Thyroid gland (tissue), 4 donors: ENCODE measurements at places on chromosomes 1 and 21. TPM values are rescaled to one million over a fixed set of nuclear protein-coding genes. Genes with fewer than 3 reads are reported as not detected.

DNA sequence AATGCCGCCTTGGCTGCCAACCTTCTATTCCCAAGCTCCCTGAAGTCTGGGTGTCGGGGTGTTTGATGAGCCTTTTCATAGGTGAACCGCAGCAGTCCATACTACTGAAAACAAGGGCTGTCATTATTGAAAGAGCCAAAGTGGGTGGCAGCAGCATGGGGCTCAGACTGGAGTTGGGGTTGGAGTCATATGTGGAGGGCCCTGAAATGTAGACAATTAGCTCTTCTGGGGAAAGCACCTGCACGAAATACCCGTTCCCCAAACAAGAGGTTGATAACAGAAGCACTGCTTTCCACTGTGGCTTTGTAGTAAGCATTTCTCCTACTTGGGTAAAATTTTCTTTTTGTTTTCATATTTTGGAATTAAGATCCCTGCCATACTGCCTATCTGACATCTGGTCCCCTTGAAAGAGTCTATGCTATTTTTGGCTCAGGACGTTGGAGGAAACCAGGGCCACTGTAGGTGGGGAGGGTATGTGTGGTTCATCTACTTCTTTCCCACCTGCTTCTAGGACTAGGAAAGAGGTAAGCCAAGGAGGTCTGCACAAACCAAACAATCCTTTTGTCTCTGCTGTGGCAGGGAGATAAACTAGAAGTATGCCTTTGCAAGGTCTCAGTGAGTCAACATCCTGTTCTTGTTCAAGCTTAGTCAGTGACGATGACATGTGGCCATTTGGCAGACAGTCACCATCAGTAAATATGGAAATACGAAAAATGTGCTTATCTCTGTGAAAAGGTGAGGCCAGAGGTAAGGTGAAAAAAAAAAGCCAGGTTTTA, 197.0 kb upstream of the UBE2U start:
- H3K4me1 ChIP-seq, result peaks cover 7% of the 10 kb centered on the region
- H3K4me3 ChIP-seq, result no peak overlapping the region
- no peaks in the 10 kb centered on the region for H3K36me3 ChIP-seq
- no peak for DNase-seq
- no peak overlapping the region for H3K27ac ChIP-seq

GRCh38 chr1:84887261-84887934, 5.6 kb downstream of the LPAR3 start:
- no peak overlapping the region for H3K27ac ChIP-seq
- no peaks in the 10 kb centered on the region for H3K36me3 ChIP-seq
- no peaks in the 10 kb centered on the region for H3K27me3 ChIP-seq

FMOD gene
- 113 TPM for total RNA-seq

GRCh38 chr1:58391056-58391455, 155.5 kb downstream of the OMA1 start:
- DNase-seq, result no peak
- H3K27me3 ChIP-seq, result no peaks in the 10 kb centered on the region
- H3K36me3 ChIP-seq, result no peaks in the 10 kb centered on the region
- no peak overlapping the region for H3K4me3 ChIP-seq
- H3K27ac ChIP-seq, result no peak overlapping the region

GRCh38 chr21:39946199-39946598, 79.0 kb downstream of the PCP4 start:
- no peak for DNase-seq
- H3K27ac ChIP-seq, result no peak overlapping the region
- H3K4me1 ChIP-seq, result no peaks in the 10 kb centered on the region
- H3K27me3 ChIP-seq, result no peaks in the 10 kb centered on the region

KLF17 gene
- not detected for total RNA-seq

TFF3 gene
- 246 TPM for total RNA-seq

GRCh38 chr1:31944205-31945089, 6.3 kb upstream of the PTP4A2 start:
- peak; percentile 91 for DNase-seq
- no peak overlapping the region for H3K4me3 ChIP-seq
- H3K4me1 ChIP-seq, result peaks cover 35% of the 10 kb centered on the region
- H3K27me3 ChIP-seq, result no peaks in the 10 kb centered on the region
- H3K27ac ChIP-seq, result peak overlapping the region; percentile 99

GRCh38 chr1:87219626-87220025, 109.1 kb upstream of the LMO4 start:
- H3K27me3 ChIP-seq, result no peaks in the 10 kb centered on the region
- H3K27ac ChIP-seq, result no peak overlapping the region
- H3K4me1 ChIP-seq, result no peaks in the 10 kb centered on the region
- no peak overlapping the region for H3K4me3 ChIP-seq

- DNase-seq, result no peak
- H3K4me3 ChIP-seq, result no peak overlapping the region
- no peaks in the 10 kb centered on the region for H3K36me3 ChIP-seq
- H3K27ac ChIP-seq, result no peak overlapping the region
- peaks cover 19% of the 10 kb centered on the region for H3K4me1 ChIP-seq
Measured at GRCh38 chr1:89587729-89588161, 45.2 kb upstream of the LRRC8C start.

F5 gene
- 1.1 TPM for total RNA-seq

DNA sequence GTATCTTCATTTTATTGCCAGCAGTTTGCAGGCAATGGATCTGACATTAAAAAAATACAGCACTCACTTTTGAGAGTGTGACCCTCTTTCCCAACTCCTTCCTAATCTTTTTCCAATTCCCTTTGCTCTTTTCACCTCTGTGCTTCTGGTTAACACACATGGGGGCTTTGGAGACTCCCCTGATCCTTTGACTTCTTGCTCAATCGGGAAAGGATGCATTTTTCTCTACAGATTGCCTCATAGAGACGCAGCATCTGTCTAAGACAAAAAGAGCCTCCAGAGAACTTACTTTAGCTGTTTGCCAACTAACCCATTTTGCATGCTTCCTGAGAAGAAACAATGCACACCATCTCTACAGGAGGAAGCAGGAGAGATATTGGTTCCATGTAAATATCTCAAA, 378.3 kb downstream of the PBX1 start:
- DNase-seq, result no peak
- H3K27ac ChIP-seq, result no peak overlapping the region
- H3K36me3 ChIP-seq, result no peaks in the 10 kb centered on the region
- H3K27me3 ChIP-seq, result no peaks in the 10 kb centered on the region

GRCh38 chr1:100335436-100335835, 16.9 kb upstream of the CDC14A start:
- no peak overlapping the region for H3K27ac ChIP-seq
- no peaks in the 10 kb centered on the region for H3K36me3 ChIP-seq
- no peak overlapping the region for H3K4me3 ChIP-seq
- H3K4me1 ChIP-seq, result no peaks in the 10 kb centered on the region
- DNase-seq, result no peak

UTS2 gene
- not detected for total RNA-seq

GRCh38 chr1:6570100-6570499, 9.7 kb upstream of the ZBTB48 start:
- no peaks in the 10 kb centered on the region for H3K36me3 ChIP-seq
- no peak for DNase-seq
- no peaks in the 10 kb centered on the region for H3K4me1 ChIP-seq
- H3K4me3 ChIP-seq, result no peak overlapping the region
- H3K27ac ChIP-seq, result no peak overlapping the region

- no peaks in the 10 kb centered on the region for H3K36me3 ChIP-seq
- no peak for DNase-seq
- H3K27me3 ChIP-seq, result no peaks in the 10 kb centered on the region
- no peaks in the 10 kb centered on the region for H3K4me1 ChIP-seq
- no peak overlapping the region for H3K27ac ChIP-seq
- H3K4me3 ChIP-seq, result no peak overlapping the region
Measured at GRCh38 chr21:38447611-38448010, 50.7 kb downstream of the ERG start.

DNA sequence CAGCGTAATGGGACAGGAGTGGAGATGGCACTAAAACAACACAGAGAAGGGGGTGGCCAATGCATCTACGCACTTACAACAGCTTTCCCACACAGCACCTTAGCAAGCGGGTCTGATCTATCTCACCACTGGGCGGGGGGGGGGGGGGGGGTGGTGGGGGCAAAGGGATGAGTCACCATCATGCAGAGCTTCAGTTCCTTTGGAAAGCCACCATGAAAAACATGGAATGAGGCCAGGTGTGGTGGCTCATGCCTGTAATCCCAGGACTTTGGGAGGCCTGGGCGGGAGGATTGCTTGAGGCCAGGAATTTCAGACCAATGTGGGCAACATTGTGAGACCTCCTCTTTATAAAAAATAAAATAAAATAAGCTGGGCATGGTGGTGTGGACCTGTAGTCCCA, 47.2 kb downstream of the KLHDC7A start:
- no peaks in the 10 kb centered on the region for H3K36me3 ChIP-seq
- H3K27me3 ChIP-seq, result no peaks in the 10 kb centered on the region
- DNase-seq, result no peak

- H3K4me1 ChIP-seq, result no peaks in the 10 kb centered on the region
- H3K36me3 ChIP-seq, result no peaks in the 10 kb centered on the region
- no peaks in the 10 kb centered on the region for H3K27me3 ChIP-seq
- no peak overlapping the region for H3K4me3 ChIP-seq
- DNase-seq, result no peak
Measured at GRCh38 chr1:223320959-223321358, 43.0 kb downstream of the SUSD4 start.

DNA sequence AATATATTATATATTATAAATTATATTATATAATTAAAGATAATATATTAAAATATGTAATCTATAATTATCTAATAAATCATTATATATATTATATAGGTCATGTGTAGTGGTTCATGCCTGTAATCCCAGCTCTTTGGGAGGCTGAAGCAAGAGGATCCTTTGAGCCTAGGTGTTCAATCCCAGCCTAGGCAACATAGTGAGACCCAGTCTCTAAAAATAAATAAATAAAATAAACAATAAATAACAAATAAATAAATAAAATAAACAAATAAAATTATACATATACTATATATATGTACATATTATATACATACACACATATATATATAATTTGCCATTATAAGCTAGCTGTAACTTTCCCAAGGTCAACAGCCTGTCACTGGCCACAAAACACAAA, 277.7 kb downstream of the SETD4 start:
- no peaks in the 10 kb centered on the region for H3K27me3 ChIP-seq
- no peaks in the 10 kb centered on the region for H3K4me1 ChIP-seq
- H3K27ac ChIP-seq, result no peak overlapping the region
- H3K4me3 ChIP-seq, result no peak overlapping the region
- no peak for DNase-seq

DNA sequence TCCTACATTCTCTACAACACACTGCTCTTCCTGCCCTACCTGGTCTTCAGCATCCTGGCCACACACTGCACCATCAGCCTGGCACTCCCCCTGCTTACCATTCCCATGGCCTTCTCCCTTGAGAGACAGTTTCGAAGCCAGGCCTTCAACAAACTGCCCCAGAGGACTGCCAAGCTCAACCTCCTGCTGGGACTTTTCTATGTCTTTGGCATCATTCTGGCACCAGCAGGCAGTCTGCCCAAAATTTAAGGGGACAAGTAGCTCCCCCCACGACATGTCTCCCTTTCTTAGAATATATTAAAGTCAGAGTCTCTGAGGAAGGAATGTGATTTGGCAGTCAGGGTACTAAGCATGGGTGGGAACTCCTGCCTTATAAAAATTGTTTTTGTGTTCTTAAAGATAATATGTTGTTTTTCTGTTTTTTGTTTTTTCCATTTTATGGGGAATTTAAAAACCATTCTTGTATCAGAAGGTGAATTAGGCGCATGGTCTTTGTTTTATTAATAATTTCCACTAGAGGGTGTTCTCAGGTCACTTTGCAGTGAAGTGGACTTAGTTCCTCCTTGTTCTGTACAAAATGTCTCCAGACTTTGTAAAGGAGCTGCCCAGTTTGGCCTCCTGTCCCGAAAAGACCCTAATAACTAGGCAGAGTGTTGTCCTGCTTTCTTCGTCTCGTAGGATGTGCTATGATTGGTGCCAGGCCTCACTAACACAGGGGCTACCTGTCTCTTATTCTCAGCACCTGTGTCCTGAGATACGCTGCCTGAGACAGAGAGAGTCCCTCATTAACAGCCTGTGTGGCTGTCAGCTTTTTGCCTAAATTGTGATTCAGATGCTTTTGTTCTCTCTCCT, 13.1 kb downstream of the UBIAD1 start:
- no peak overlapping the region for H3K4me3 ChIP-seq
- no peak overlapping the region for H3K27ac ChIP-seq
- no peak for DNase-seq
- H3K27me3 ChIP-seq, result no peaks in the 10 kb centered on the region
- H3K4me1 ChIP-seq, result peaks cover 5% of the 10 kb centered on the region

ANKRD65 gene
- total RNA-seq, result 2.3 TPM

- no peaks in the 10 kb centered on the region for H3K36me3 ChIP-seq
- H3K27me3 ChIP-seq, result no peaks in the 10 kb centered on the region
- no peaks in the 10 kb centered on the region for H3K4me1 ChIP-seq
- no peak for DNase-seq
- no peak overlapping the region for H3K27ac ChIP-seq
Measured at GRCh38 chr1:177239792-177240191, 69.0 kb downstream of the BRINP2 start.

DNA sequence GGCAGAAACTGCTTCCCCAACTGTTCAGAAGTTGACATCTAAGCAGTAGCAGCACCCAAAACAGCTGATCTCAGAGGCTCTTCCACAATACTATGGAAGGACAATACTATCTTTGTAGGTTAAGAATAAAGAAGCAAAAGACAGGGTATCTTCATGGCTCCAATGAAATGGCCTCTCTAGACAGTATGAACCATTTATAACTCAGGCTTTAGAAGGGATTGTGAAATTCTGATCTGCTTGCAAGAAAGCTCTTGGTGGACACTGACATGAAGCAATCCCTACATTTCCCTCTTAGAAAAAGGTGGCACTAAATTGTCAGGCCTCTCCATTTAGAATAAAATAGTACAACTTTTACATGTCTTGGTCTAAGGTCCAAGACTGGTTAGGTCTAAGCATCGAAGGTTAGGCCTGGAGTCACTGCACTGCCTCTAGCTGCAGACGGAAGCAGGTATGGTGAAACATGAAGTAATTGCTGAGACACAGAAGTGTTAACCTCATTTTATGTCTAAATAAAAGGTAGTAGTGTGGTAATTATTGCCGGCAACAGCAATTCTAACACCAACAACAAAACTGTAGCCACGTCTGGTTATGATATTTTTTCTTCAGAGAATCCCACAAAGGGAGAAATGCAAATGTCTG, 50.6 kb upstream of the HP1BP3 start:
- no peaks in the 10 kb centered on the region for H3K27me3 ChIP-seq
- H3K27ac ChIP-seq, result no peak overlapping the region
- H3K4me3 ChIP-seq, result no peak overlapping the region
- no peaks in the 10 kb centered on the region for H3K36me3 ChIP-seq
